ENCODE measurements at places on chromosomes 7 and 10. TPM values are rescaled to one million over a fixed set of nuclear protein-coding genes. Genes with fewer than 3 reads are reported as not detected.

Gene CUL2
- polyA plus RNA-seq = 15.0 TPM

GRCh38 chr7:25832456-25832855 lies 319.5 kb upstream of the NFE2L3 start:
- no peak for DNase-seq

Gene CALCR
- 0.03 TPM for polyA plus RNA-seq

DNA sequence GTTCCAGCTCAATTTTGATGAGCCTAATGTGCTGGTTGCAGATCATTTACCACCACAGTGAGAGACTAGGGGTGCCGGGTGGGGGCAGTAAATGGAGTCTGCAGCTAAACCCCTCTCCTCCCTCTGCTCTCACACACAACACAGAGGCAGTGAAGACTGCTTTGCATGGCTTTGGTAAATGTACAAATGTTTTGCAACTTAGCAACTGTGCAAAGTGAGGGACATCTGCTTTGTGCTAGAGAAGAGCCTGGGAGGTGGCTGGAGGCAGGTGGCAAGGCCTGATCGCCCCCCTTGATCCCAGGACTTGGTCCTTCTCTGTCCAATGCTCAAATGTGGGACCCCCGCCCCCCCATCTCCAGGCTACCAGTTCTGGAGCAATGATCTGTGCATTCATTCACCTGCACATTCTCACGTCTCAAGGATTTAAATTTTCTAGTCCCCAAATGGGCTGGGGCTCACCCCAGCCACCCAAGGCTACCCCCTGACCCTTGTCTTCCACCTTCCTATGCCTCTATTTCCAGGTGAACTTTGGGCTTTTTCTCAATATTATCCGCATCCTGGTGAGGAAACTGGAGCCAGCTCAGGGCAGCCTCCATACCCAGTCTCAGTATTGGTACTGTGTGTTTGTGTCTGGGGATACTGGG lies 11.6 kb downstream of the GHRHR start:
- no peak for DNase-seq

- no peak for DNase-seq
Observed at GRCh38 chr10:3323865-3324498, 151.4 kb upstream of the PITRM1 start.

DNA sequence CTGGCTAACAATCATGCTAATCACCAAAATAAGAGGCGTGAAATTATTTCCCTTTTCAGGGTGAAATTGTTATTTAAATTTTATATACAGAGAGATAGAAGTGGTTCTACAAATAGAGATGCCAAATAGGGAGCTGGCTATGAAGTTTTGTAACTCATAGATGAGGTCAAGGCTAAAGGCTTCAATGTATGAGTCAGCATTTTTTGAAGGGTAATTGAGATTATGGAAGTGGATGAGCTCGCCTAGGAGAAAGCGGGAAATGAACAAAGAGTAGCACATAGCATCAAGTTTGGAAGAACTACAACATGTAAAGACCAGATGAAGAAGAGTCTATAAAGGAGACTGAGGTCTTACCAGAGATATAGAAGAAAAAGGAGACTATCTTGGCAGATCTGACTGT lies 838.1 kb downstream of the DNAJB9 start:
- no peak for DNase-seq

Gene LDB1
- 15.6 TPM for polyA plus RNA-seq

DNA sequence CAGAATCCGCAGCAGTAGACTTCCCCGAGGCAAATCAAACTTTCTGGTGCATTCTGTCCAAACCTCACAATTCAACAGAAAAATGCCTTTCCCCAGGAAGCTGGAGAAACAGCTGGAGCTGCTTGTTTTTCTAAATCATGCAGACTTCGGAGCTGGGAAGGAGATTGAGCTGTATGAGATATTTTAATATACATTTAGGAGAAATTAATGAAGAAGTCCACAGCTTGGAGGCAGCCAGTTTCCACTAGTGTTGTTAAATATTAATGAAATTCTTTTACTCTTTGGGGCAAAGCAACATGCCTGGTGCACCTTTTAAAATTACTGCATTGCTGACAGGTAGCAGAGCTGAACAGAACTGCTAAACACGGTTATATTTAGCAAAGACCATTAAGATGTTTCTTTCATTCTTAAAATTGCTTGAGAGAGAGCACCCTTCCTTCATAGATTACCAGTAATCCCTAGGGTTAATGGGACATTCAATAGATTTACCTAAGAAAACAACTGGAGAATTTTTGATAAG lies 566.4 kb downstream of the SORCS3 start:
- DNase-seq = no peak

DNA sequence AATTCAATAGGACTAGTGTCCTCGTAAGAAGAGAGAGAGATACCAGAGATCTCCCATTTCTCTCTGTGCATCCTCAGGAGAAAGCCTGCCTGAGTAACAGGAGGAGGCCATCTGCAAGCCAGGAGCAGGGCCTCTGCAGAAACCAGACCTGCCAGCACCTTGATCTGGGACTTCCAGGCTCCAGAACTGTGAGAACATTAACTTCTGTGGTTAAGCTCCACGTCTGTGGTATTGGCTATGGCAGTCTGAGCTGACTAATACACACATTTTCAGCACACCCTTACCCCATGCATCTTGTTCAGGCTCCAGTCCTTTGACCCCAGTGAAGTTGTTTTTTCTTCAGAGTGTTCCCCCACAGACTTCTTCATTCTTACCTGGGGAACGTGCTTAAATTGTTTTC lies 3.1 kb upstream of the CRTAC1 start:
- no peak for DNase-seq

Gene AMPH
- polyA plus RNA-seq = 1.8 TPM

Gene PPA1
- 273 TPM for polyA plus RNA-seq

- DNase-seq = no peak
Observed at GRCh38 chr10:101481256-101481655, 106.8 kb downstream of the POLL start.

Gene CDH23
- 1.5 TPM for polyA plus RNA-seq

Measured in sigmoid colon (tissue), 7 donors.